ENCODE measurements at places on chromosomes 2 and 18.

DNA sequence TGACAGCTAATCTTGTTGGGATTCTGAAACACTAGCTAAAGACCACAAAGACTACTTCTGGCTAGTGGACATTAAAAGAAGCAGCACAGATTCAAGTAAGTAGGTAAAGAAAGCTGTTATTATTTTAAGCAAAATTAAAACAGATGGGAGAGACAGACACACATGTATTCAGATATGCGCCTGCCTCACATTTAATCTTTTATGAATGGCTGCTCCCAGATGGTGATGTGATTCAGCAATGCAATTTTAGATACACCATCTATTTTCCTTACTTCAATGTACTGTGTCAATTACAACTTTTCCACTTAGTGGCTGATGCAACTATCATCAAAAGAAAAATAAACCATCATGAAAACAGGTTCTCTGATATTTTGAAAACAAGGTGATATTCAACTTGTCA is 133.0 kb upstream of the PGAP1 start:
- DNase-seq = no peak

DNA sequence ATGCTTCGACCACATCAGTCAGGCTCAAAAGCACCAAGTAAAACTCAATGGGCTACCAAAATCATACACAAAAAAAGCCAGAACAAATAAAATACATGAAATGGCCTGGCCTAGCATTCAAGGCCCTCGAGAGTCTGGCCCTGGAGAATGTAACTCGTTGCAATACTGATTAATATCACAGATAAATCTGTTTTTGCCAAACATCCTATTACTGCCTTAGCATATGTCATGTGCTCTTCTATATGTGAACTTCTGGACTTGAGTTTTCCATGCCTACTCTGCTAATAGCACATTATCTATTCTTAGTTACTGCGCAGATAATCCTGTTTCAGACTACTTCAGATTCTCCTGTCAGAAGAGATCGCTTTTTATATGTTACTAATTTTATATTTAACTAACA is 250.7 kb upstream of the SMAD7 start:
- DNase-seq = no peak

GRCh38 chr2:207630491-207630890 is 5.3 kb upstream of the METTL21A start:
- no peak for DNase-seq

GRCh38 chr18:58557008-58557435 is 71.9 kb downstream of the ALPK2 start:
- no peak for DNase-seq

DNA sequence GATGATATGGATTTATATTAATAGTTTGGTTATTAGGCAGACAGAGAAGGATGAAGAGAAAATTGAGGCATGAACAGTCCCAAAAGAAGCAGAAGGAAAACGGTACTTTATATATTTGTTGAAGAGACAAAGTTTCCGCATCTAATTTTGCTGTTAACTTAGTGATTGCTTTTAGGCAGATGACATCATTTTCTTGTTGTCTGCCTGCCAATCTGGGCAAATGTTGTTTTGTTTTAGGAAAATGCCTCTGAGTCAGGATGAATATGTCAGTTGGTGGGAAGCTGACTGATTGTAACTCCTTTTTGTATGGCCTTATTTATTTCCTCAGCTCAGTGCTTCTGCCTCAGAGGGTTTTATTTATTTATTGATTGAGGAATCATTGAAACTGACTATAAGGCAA is 52.5 kb upstream of the CAVIN2 start:
- DNase-seq = no peak

Measured in G401 (cell line).